ENCODE measurements at places on chromosomes 12 and 14.

DNA sequence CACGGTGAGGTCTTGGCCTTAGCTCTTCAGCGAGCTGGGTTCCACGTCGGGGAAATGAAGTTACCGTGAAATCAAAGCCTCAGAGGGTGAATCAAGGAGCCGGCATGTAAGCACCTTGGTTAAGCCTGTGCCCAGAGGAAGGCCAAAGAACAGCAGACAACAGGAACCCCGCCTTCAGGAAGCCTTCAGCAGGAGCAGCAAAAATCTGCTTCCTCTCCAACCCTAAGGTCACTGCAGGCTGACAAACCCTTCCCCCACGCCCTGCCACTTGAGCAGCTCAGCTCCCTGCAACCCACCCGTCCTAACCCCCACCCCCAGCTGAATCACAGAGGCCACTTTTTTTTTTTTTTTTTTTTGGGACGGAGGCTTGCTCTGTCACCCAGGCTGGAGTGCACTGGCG, 72.9 kb upstream of the LTA4H start:
- no peak for DNase-seq

- DNase-seq, result no peak
Measured at GRCh38 chr14:92450351-92451070, 63.1 kb upstream of the RIN3 start.

DNA sequence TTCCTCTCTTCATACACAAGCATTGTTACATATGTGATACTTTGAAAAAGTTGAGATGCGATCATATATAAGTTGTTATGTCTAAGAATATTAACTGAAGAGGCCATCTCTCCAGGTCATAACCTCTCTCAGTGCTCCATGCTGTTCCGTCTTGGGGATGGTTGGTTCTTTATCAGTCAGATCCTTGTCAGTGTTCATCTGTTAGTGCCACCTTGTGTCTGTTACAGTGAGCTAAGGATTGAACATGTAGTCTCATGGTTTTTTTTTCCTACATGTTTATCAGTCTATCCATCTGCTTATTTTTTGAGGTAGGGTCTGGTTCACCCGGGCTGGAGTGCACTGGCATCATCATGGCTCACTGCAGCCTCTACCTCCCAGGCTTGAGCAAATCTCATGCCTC, 30.5 kb downstream of the EP400 start:
- no peak for DNase-seq

- DNase-seq, result no peak
Measured at GRCh38 chr12:93706824-93707223, 29.6 kb downstream of the CRADD start.

GRCh38 chr14:61607570-61608244, 87.6 kb upstream of the HIF1A start:
- DNase-seq, result no peak

GRCh38 chr12:96907671-96908422, 790 bp downstream of the NEDD1 start:
- peak; percentile 31 for DNase-seq

DNA sequence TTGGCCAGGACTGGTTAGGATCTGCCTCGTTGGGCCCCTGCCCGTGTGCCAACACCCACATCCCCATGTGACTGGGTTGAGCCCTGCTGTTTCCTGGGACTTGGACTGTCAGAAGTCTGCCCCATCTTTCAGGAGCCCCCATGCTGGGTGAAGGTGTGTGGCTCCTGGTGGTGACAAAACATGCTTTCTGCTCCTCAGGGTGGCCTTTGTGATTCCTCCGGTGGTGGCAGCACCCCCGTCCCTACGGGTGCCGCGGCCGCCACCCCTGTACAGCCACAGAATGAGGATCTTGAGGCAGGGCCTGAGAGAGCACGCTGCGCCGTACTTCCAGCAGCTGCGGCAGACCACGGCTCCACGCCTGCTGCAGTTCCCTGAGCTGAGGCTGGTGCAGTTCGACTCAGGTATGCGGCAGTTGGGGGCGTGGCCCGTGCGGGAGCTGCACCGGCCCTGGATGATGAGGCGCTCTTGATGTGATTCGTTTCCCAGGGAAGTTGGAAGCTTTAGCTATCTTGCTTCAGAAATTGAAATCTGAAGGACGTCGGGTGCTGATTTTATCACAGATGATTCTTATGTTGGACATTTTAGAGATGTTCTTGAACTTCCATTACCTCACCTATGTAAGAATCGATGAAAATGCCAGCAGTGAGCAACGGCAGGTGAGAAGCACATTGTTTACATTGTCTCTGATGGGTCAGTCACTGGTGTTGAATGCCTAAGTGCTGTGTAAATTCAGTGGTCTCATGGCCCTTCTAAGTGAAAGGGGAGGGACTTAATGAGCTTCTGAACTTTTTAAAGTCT, 80.0 kb downstream of the EP400 start:
- no peak for DNase-seq

DNA sequence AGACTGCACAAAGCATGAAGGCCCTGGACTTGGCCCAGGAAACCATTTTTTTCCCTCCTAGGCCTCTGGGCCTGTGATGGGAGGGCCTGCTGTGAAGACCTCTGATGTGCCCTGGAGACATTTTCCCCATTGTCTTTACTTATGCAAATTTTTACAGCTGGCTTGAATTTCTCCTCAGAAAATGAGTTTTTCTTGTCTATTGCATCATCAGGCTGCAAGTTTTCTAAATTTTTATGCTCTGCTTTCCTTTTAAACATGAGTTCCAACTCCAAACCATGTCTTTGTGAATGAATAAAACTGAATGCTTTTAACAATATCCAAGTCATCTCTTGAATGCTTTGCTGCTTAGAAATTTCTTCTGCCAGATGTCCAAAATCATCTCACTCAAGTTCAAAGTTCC, 43.7 kb upstream of the TRHDE start:
- no peak for DNase-seq

DNA sequence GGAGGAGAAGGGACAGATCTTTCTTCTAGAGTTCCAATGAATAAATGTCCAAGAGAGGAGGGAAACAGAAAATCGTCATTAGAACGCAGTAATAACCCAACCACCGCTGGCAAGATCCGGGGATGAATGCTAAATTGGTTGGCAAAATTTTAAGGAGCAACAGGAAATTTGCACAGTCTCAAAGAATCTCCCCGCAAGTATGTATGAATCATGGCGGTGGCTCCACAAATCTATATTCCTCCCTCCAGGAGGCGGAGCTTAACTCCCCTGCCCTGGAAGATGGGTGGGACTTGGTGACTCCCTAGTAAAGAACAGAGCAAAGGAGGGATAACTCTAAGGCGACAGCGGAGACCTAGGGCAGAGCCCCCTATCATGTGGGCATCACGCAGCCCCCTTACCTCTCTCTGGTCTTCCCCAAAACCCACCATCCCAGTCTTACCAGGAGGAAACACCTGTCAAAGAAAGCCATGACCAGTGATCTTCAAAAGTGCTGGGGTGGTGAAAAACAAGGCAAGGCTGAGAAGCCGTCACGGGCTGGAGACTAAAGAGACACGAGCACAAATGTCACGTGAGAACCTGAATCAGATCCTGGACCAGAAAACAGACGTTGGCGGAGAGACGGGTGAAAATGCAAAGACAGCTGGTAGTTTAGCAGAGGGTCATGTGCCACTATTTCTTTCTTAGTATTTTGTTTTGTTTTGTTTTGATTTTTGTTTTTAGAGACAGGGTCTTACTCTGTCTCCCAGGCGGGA, 125.8 kb downstream of the NCOR2 start:
- DNase-seq, result no peak

DNA sequence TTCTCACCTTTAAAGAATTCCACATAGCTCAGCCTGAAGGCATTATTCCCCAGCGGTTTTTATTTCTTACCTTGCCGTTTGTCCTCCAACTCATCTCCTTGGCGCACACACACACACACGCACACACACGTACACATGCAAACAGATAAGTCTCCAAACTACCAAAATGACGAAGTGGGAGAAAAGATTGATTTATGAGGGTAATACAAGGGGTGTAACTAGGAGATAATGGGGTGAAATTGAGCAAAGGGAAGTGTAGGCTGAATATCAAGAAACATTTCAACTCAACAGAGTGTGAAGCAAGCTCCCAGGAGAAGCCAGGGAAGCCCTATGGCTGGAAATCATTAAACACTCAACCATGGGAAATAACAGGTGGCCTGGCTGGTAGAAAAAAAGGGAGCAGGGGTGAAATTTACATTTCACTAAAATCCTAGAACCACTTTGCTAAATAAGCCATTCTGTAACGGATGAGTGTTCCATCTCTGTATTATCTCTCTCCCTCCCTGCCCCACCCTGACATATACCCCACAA, 41.0 kb downstream of the GRIN2B start:
- peak; percentile 24 for DNase-seq

- DNase-seq, result no peak
Measured at GRCh38 chr14:58722441-58722840, 84.7 kb downstream of the DACT1 start.

- no peak for DNase-seq
Measured at GRCh38 chr12:69837657-69838415, 12.8 kb downstream of the MYRFL start.

DNA sequence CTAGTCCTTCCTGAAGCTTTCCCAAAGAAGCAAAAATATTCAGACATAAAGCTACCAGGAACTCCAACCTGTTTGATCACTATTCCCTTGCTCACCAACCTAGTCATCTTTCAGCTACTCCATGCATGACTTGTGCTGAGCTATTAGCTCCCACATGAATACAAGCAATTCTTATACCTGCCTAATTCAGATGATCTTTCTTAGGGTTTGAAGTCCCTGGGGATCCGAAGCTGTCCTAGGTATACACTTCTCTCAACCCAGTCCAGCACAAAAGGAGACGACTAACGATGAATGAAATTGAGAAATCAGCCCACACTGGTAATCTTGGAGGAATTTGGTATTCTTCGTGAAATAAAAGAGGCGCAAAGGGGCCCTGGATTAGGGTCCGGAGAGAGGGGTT, 631 bp upstream of the PTGR2 start:
- DNase-seq, result no peak

DNA sequence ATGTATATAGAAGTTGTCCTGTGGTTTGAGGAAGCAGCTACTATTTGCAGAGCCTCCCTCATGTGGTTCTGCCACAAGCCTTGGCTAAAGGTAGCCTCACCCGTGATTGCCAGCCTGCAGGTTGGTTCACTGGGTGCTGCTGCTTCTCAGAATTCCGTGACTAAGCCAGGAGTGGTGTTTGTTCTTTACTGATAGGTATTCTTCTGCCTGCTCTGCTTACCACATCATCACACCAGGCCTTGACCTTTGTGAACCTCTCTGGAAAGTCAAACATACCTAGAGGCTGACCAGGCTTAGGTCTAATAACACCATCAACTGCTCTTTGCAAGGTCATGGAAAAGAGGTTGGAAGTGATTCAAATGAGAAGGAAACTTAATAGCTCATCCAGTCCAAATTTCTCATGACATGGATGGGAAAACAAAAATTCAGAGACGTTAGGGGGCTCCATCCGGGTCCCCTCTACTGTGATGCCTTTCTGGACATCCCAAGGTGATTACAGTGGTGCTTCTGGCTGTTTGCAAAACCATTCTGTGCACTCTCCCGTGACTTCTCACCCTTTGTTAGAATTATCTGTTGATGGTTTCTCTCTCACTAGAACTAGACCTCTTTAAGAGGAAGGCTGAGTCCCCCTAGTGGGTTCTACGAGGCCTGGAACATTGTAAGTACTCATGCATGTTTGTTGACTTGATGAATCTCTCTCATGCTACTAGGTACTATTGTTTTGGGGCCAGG, 8.5 kb upstream of the SOCS2 start:
- no peak for DNase-seq

DNA sequence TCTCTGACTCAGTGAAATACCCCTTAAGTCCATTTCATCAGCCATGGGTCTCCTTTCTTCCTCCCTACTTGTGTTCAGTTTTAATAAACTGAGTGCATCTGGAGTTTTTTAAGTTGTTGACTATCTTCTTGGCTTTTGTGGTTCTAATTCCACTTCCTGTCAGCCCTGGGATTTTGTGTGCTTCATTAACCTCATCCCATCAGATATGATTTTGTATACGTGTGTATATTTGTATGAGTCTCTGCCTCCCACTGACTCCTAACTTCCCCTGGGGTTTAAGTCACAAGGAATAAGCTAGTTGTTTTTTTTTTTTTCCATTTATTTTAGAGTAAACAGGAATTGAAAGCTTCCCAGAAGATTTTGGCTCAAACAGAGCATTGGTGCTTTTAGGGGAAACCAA, 62.7 kb downstream of the TTLL5 start:
- DNase-seq, result no peak

DNA sequence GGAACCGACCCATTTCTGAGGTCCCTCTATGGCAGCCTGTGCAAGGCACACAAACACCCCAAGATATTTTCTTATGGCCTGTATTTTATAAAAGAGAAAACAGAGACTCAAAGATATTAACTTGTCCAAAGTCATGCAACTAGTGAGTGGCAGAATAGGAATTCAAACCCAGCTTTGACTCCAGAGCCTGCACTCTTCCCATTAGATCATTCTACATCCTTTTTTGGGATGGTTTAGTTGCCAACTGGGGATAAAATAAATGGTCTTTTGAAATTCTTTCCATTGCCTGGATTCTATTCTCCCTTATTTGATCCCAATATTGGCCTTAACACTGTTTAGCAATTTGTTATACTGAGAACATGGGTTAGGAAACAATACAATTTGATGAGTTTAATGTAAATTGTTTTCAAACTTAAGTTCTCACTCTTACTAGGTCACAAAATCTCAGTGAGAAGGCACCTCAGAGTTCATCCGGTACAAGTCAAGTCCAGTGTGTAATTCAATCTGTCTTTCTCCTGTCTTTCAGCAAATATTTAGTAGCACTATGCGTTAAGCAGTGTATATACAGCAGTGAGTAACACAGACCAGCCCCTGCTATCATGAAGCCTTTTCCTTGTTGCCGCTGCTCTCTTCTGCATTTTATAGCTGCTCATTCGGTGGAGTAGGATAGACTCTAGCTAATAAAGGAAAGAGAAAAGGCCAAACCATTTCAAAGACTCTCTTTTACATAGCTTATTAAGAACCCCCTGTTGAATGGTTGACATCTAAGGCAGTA, 162.1 kb upstream of the IFNG-AS1 start:
- no peak for DNase-seq

- DNase-seq, result no peak
Measured at GRCh38 chr14:60905923-60906322, 75.0 kb downstream of the TRMT5 start.
